ENCODE measurements at places on chromosomes 6 and 20.

DNA sequence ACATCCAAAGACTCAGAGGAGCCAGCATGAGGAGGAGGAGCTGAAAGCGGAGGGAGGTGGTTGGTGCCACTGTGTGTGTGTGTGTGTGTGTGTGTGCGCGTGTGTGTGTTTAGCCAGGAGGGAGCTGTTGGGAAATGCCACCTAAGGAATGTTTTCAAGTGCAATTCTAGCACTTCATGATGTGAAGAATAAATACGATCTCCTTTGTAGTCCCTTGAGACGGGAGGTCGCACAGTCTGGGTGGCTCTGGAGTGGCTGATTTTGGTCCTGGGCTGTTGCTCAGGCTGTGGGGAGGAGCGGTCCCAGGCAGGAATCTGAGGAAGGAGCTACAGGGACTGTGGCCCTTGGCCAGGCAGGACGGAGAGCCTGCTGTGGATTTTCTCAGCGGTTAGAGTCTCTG lies 93.7 kb downstream of the PPP1R14C start:
- no peak for DNase-seq

GRCh38 chr20:22226849-22227700 lies 357.3 kb downstream of the FOXA2 start:
- no peak for DNase-seq

DNA sequence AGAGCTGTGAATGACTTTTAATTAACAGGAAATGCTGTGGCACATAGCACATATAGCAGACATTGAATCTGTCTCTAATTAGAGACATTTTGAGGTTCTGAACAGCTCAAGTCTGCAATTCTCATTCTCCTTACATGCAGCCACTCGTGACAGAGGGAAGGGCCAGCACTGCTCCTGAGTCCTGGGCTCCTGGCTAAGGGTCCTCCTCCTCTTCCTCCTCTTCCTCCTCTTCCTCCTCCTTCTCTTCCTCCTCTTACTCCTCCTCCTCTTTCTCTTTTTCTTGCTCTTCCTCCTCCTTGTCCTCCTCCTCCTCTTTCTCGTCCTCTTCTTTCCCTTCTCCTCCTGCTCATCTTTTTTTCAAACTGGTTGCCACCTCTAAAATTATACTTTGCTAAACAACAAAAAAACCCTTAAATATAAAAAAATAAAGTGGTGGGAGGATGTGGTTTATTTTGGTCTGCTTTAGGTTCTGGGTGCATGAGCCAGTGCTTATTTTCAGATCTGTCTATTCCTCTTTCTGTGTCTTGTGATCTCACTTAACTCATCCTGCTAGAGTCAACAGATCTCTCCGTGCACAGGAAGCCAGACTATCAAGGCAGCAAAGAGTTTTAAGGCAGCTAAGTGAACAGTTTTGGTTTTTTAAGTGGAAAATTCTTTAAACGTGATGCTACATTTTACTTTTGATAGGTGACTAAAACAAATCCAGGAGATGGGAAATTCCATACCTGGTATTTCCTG lies 159.3 kb downstream of the CD83 start:
- no peak for DNase-seq

DNA sequence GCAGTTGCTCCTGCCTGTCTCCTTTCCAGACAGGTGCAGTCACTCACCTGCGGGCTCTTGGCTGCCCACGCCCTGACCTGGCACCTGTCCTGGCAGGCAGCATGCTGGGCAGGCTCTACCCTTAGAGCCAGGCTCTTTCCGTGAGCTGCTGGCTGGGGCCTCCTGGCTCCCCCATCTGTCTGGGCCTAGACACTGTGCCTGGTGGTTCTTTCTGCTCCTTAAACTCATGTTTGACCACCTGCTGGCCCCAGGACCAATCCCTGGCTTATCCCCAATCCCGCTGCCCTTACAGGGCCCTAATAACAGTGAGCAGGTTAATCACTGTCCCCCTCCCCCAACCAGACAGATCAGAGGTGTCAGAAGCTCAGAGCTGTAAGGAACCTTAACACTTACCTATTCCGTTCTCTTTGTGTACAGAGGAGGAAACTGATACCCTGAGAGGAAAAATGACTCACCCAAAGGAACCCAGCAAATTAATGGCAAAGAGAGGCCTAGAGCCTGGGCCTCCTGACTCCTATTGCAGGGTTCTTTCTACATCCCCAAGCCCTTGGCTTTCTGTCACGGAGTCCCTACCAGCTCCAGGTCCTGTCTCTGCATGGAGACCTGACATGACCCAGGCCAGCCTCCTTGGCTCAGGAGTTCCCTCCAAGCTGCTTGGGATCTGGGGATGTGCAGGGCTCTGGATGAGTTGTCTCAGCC lies 54.7 kb downstream of the RAB44 start:
- DNase-seq = no peak

GRCh38 chr20:10686356-10687133 lies 12.7 kb upstream of the JAG1 start:
- no peak for DNase-seq

DNA sequence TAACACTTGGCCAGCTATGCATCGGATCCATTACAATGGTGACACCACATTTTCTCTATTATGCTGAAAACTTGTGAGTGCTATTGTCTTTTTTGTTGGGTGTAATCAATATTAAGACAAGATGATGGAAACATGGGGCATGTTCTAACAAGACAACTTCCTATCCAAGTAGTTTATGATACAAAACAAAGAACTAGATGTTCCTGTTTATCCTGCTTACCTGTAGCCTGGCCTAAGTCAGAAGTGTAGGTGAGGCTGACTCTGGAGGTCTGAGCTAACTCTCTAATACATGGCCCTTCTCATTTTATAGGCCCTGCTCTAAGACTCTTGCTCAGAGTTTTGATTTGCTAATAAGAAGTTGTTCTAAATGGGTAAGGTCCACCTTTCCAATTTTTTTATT lies 242.4 kb upstream of the STXBP5 start:
- DNase-seq = no peak

DNA sequence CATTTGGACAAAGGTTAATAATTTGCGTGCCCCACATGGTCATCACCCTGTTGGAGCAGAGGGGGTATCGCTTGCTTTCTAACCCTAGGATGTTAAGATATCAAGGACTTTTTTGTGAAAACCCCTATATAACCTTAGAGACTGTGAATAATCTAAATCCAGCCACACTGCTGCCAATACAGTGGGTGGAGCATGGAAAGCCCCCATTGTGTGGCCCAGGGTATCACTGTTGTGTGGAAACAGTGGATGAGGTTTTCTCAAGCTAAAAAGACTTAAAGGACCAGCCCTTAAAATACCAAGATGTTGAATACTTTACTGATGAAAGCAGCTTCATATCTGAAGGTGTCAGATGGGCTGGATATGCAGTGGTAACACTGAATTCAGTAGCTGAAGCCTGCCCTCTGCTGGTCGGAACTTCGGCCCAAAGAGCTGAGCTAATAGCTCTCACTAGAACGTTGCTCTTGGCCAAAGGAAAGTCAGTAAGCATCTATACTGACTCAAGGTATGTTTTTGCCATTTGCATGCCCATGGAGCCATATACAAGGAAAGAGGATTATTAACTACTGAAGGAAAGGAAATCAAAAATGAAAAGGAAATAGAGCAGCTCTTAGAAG lies 695.2 kb downstream of the PHF3 start:
- peak; percentile 51 for DNase-seq

- DNase-seq = no peak
These were observed 2.3 kb downstream of the RNF114 start for GRCh38 chr20:49938173-49939163.

GRCh38 chr6:125732398-125732797 lies 17.0 kb upstream of the HEY2 start:
- DNase-seq = no peak

- DNase-seq = no peak
These were observed 53.3 kb downstream of the ISM1 start for GRCh38 chr20:13274275-13274861.

All from mesothelial cell of epicardium (in vitro differentiated cells).